GM10248 (cell line): ENCODE measurements at places on chromosomes 4 and X.
A peak's percentile ranks its signal among the peaks of the same experiment; 100 is the strongest.

- DNase-seq = no peak
Measured at GRCh38 chr4:185792384-185793115, 19.4 kb downstream of the SORBS2 start.

- no peak for DNase-seq
Measured at GRCh38 chr4:93351846-93352245, 476.7 kb upstream of the ATOH1 start.

DNA sequence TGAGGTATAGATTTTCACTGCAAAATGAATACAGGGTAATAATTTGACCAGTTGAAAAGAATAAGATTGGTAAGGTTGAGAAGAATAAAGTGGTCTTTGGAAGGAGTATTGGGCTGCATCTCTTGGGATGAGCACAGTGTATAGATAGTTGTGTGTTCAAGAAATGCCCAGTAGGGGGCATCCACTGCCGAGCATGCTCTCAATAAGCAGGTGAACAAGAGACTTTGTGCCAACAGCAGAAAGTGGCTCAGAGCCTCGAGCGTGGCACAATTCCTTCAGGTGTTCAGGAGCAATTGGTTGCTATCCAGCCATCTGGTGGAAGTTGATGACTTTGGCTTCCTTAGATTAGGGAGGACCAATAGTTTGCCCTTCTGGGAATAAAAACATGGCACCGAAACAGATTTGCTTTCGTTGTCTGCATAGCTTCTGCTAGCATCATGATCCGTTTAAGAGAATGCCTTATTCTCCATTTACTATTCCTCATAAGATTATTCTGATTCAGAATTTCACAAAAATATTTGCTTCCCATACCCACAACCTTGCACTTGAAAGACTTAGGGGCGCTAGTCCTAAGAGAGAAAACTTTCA lies 258.1 kb upstream of the NEIL3 start:
- peak; percentile 29 for DNase-seq

DNA sequence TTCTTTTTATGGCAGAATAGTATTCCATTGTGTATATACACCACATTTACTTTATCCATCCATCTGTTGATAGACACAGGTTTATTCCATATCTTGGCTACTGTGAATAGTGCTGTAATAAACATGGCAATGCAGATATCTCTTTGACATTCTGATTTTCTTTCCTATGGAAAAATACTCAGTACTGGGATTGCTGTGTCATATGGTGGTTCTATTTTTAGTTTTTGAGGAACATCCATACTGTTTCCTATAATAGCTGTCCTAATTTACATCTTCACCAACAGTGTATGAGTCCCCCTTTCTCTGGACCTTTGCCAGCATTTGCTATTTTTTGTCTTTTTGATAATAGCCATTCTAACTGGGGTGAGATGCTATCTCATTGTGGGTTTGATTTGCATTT lies 73.5 kb downstream of the GPAT3 start:
- no peak for DNase-seq

- DNase-seq = no peak
Measured at GRCh38 chr4:32560306-32560705, 1840.1 kb downstream of the PCDH7 start.

GRCh38 chrX:25013632-25014365 lies 2.0 kb downstream of the ARX start:
- peak; percentile 48 for DNase-seq
